SIG-M5 (cell line): ENCODE measurements at places on chromosomes 1 and 21.

DNA sequence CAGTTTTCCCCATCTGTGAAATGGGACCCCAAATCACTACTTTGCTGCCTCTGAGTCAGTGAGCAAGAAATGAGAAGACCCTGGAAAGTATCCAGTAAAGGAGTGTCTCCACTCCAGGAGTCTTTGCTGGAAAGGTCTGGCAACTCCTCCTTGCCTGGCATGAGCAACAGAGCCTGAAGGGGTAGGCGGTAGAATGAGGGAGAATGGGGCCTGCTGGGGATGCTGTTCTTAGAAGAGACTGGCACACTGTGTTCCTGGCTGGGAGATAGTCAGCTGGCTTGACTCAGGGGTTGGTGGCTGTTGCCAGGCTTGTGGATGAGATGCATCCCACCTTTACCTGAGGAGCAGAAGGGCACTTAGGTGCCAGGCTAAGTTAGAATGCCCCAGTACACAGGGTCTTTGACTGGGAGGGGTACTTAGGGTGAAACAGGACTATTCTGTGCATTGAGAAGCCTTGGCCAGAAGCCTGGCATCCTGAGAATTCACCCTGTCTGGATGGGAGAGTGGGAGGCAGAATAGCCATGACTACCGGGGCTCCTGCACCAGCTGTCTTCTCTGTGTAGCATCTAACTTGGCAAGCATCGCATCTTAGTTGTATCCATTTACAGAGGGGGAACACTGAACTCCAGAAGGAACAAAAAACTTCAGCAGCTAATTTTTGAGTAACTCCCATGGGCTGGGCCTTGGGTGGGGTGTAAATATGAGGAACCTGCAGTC, 2.5 kb downstream of the MFSD2A start:
- DNase-seq: no peak

DNA sequence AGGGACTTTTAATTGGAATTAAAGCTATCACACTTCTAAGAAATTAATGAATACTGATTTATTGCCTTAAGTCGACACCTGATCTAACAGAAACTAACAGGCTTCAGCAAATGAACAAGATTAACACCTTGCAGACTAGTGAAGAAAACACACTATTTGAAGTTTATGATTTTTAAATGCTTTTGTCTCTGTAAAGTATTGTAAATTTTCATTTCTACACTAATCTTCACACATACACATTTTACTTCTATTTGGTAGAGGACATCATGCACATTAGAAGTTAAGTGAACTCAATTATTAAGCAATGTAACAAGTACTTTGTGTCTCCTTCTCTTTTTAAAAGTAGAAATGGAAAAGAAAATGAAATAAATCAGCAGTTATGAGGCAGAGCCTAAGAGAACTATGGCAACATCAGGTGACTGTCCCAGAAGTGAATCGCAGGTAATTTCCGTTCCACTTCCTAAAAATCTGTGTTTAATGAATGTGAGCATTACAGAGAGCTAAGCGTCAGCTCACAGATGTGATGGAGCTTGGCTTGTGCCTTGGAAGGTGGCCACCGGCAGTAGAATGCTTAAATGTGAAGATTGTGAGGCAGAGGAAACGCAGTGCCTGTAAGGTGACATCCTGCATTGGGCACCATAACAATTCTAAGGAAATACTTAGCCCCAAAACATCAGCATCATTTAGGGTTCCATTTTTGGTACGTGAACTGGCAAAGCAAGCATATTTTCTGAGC, 1.2 kb downstream of the PRMT2 start:
- DNase-seq: no peak

- no peak for DNase-seq
Observed at GRCh38 chr1:114062477-114063099, 83.3 kb downstream of the OLFML3 start.

- DNase-seq: no peak
Observed at GRCh38 chr1:11898086-11898785, 28.0 kb downstream of the KIAA2013 start.

DNA sequence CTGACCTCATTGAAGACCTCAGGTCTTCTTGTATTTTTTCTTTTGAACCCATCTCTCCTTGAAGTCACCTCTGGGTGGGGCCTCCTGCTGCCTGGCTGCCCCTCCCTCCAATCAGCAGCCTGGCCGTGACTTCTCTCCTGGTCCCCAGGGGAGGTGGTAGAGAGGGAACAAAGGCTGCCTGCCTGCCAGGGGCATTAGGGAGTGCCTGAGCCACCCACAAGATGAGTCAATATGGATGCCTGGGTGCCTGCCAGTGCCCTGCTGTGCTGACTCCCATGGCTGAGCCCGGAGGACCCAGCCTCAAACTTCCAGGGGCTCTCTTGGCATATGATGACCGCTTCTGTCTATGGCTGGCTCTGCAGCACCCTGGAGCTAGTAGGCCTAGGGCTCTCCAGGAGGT, 5.3 kb upstream of the CDCP2 start:
- DNase-seq: no peak

- DNase-seq: no peak
Observed at GRCh38 chr1:158485455-158485854, 13.4 kb downstream of the OR10R2 start.

GRCh38 chr1:227190321-227190720, 128.0 kb downstream of the CDC42BPA start:
- no peak for DNase-seq

DNA sequence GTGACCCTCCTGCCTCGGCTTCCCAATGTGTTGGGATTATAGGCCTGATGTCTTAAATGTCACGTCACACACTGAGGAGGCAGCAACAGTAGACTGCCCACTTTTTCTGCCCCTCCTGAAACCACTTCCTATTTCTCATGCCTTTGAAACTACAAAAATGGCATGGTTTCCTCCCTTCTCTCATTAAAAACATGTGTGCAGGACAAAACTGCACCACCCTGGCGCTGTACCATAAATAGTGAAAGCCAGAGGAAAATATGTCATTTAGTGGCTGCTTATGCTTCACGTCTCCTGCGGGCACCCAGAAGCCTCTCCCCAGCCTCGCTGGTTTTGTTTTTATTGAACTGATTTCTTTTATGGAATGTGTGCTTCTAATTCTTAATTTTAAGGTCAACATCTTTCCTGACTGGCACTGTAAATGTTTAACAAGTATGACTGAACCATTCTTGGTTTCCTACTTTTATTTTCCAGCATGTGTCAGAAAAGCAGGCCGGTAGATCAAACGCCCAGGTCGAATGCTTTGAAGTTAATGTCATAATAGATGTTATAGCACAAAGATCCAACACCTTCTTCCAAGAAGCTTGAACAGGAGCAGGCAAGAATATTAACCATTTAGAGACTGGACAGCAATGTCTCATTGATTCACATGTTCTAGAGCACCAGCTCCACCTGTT, 59.6 kb upstream of the C1orf87 start:
- no peak for DNase-seq

GRCh38 chr21:20944139-20944538, 54.1 kb upstream of the NCAM2 start:
- no peak for DNase-seq

GRCh38 chr21:16363100-16363499, 633.3 kb downstream of the USP25 start:
- DNase-seq: no peak

DNA sequence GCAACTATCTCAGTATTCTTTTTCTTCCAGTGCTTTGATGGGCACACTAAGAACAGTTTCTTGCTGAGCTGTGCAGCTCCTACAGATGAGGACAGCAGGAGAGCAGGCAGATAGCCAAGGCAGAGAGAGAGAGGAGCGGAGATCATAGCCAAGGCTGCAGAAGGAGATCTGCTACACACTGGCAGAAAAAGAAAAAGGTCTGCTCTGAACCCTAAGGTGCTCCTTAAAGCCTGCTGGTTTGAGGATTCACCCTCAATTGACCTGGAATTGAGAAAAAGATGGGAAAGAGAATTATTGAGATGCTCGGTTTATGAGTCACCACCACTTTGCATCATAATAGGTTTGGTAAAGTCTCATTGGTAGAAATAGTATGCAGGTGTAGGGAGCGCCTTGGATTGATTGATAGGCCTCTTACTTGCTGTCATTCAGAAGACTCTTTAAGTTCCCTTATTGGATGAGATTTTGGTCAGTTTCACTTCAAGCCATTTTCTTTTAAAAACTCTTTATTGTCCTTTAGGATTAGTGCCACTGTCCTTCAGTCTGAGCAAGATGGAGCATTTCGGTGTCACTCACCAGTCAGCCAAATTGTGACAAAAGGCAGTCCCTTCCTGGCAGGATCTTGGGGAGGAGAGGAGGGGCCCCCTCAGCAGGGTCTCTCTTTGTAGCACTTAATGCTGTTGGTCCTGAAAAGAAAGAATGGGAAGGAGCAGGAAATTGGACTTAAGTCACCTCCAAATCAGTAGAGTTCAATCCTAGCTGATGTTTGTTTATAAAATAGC, 685.0 kb downstream of the ADGRL2 start:
- no peak for DNase-seq

- no peak for DNase-seq
Observed at GRCh38 chr1:92705446-92705845, 79.5 kb downstream of the EVI5 start.

DNA sequence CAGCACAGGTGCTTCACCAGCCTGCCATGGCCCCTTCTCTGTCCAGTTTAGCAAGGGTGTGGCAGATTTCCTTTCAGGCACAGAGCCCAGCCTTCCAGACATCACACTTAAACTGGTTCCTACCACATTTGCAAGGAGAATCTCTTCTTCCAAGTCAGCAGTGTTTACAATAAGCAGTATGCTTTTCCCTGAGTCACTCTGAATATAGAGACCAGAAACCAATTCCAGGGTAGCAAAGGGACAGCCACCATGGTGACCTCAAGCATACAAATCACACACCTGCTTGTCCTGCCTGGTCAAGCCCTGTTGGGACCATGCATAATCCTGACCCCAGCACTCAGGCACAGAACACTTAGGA, 8.7 kb upstream of the CBR3 start:
- no peak for DNase-seq

DNA sequence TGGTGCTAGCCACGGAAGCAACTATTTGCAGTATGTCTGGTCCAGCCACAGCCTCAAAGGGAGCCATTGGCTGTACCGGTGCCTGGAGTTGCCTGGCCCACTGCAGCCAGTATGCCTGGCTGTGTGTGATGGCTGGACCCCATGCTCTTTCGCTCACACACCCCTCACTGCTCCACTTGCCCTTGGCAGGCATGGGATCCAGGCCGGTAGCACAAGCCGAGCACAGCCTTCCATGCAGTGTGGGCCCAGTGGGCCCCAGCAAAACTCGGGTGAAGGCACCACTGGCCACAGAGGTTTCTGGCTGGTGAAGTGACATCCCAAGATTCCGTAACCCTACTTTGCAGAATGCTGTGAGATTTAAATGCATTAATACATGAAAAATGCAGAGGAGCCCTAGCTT, 665.8 kb downstream of the PLPP3 start:
- DNase-seq: no peak

DNA sequence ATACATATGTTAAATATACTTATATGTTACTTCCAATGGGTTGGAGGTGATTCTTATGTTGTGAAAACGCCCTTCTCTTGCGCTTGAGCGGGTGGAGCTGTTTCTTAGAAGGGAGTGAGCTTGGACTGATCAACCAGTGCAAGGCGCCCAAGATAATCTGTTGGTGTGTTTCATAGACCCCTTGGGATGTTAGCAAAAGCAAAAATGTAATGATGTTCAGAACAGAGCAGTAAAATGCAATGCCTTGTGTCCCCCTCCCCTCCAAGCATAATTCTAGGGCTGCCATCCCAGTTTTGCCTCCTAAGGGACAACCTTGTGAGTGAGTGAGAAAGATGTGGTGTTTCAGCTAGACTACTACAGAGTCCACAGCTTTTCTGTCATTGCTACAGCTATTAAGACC, 6.2 kb upstream of the CD34 start:
- no peak for DNase-seq

- DNase-seq: no peak
Observed at GRCh38 chr1:226875641-226876295, 5.4 kb downstream of the PSEN2 start.

DNA sequence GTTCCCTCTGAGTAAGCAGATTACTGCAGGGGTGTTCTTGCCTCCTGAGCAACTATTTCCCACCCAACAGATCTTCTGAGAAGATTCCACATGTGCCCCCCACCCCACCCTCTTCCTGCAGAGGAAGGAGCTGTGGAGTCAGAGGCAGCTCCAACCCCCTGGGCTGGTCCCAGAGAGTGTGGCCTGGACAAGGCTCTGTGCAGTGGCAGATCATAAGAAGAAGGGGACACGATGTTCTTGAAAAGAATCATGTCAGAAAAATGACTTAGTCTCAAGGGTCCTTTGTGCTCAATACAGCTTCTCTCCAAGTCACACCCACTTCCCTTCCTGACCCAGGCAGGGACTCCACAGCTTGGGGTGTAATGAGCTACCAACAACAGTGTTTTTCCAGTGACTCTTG, 95.2 kb downstream of the SYF2 start:
- DNase-seq: no peak

DNA sequence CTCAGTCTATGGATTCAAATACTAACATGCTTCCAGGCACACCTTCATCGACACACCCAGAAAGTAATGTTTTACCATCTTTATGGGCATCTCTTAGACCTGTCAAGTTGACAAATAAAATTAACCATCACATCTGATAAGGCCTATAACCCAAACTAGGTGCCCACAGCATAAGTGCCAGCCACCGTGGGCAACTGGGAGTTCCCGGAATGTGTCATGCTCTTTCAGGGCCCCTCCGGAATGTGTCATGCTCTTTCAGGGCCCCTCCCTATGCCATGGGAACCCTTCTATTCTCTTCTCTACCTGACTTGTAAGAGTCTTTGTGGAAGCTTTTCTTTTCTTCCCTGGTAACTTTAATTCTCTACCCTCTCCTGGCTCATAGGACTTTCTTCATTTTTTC, 26.6 kb downstream of the KRTAP24-1 start:
- no peak for DNase-seq

- DNase-seq: peak; percentile 26
Observed at GRCh38 chr21:19523746-19524145, 1120.2 kb upstream of the TMPRSS15 start.

- no peak for DNase-seq
Observed at GRCh38 chr1:13737398-13737797, 37.4 kb downstream of the PRDM2 start.

GRCh38 chr1:184020328-184020727, 17.2 kb downstream of the COLGALT2 start:
- no peak for DNase-seq

GRCh38 chr21:24205319-24205718, 1402.0 kb downstream of the MRPL39 start:
- no peak for DNase-seq

GRCh38 chr1:59232216-59232615, 64.7 kb upstream of the FGGY start:
- no peak for DNase-seq

- no peak for DNase-seq
Observed at GRCh38 chr1:29233693-29234092, 2.6 kb upstream of the PTPRU start.

GRCh38 chr1:75795703-75796193, 934 bp upstream of the MSH4 start:
- no peak for DNase-seq
